ENCODE measurements at places on chromosomes 3 and 15.

- DNase-seq, result no peak
Measured at GRCh38 chr15:68310804-68311463, 33.4 kb downstream of the FEM1B start.

DNA sequence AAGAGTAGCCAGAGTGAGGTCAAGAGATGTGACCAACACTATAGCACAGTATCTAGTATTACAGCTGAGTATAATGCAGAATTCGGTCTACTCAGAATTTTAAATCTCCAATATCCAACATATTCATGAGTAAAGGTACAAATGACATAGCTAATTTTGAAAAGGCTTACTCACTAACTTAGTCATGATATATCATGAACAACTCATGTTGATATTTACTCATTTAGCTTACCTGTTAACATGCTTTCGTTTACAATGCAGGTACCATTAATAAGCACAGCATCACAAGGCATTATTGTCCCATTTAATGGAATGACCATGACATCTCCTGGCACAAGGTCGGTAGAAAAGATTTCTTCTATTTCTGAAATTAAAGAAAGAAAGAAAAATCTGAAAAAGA lies 36.9 kb downstream of the ATP13A3 start:
- DNase-seq, result no peak

DNA sequence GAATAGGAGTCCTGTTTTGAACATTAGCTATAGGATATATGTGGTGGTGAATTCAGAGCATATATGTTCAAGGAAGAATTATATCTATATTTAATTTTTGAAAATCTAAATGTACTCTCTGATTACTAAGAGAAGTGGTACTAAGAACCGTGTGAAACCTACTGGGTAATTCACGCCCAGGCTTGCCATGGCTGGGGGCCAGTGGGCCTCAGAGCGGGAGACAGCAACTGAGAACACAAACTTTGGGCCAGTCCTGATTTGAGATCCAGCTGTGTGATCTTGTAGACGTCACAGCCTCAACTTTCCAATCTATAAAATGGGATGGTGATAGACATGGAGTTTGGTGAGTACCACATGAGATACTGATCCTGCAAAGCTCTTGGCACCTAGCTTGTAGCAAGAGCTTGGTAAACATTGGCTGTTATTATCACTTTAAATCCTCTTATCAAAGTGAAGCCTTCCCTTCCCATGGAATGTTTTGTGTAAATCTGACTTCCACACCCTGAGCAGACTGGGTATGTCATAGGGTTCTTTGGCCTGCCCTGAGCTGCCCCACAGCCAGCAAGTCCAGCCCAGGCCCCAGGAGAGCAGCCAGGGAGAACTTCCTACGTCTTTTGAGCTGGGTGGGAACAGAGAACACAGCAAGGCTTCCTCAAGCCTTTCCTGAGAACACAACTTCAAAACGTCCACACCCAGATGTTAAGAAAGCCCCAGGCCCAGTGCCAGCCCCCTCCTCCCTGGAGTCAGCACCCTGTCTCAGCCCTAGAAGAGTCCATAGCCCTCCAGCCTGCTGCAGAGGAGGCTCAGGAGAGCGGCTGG lies 8.2 kb upstream of the PAQR5 start:
- DNase-seq, result no peak

DNA sequence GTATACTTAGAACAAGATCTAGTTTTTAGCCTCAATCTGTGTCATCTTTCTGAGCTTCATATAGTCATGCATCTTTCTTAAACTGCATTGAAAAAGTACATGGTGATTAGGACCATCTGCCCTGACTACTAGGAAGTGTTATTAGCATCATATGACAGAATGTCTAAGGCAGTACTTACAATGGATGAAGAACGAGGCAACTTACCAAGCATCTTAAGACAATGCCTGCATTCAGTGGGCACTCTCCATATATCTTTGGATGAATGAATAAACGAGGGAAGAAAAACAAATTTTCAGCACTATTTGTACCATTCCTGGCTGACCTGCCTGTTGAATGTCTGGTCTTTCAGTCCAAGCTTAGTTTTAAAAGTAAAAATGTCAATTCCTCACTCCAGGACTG lies 185.4 kb upstream of the EPHA3 start:
- no peak for DNase-seq

DNA sequence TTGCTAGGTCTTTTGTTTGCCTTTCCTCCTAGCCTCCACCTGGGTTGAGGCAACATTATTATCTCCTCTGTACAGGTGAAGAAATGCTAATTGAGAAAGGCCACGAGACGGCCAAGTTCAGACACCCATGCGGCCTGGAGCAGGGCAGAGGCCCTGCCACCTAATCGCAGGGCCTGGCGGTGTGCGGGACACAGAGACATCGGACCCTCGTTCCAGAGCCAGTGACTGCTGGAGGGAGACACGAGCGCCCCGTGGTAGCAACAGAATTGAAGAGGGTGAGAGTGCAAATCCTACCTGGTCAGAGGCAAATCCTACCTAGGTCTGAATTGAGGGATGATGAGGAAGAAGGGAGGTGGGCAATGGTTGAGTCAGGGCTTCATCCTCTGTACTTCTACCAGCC lies 113.8 kb upstream of the MEF2A start:
- DNase-seq, result no peak

GRCh38 chr3:128235207-128235926 lies 82.1 kb downstream of the EEFSEC start:
- no peak for DNase-seq

DNA sequence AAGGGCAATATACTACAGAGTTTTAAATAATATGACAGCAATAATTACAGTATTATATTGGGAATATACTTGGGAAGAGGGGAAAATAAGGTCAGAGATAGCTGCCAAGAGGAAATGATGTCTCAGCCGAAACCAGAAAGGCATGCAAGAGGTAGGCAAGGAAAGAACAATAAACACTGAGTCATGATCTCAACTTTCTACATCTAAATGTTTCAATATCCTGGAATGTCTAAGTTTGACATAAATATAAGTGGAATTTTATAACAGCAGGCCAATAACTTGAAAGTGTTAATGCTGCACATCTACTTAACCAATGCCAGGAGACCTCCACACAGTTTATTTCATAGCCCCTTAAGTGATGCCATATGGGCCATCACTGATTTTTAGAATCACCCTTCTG lies 99.8 kb upstream of the CPNE4 start:
- no peak for DNase-seq

DNA sequence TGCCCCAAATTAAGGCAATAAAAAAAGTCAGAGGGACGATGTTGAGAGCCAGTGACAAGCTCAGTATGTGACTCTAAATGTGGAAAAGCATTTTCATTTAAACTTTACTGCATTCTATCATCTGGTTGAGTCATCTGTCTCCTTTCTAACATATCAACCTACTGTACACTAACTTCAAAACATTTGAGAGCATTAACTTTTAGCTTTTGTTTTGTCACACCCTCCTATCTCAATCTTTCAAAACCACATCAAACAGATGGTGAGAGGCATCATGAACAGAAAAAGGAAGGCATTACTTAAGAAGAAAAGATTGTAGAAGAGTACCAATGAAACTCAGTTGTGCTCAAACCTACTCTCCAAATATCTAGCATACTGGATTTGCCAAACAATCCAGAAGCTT lies 4.8 kb downstream of the LRRC58 start:
- no peak for DNase-seq

DNA sequence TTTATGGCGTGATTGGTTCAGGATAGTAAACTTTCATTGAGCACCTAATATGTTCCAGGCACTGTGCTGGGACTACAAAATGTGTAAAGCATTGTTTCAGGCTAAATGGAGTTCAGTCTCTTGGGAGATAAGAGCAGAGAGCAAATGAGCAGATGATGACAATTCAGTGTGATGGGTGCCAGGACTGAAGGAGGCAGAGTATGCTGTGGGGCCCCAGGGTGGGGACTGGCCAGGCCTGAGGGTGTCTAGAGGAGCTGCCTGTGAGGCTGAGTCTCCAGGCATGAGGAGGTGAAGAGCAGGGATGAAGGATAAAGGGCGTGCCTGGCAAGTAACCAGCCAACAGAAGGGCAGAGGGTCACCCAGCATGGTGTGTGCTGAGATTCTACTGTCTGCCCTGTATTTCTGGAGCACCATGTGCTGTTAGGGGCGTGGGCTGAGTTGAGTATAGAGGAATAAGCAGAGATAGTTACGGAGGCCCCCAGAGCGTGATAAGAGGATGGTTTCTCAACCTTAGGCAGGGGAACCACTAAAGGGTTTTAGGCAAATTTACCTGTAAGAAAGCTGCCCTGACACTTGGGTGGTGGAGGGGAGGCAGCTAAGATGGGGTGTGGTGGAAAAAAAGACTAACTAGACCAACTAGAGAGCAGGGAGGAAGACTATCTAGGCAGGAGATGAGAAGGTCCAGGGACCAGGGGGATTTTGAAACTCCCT lies 38.5 kb downstream of the EPHB1 start:
- no peak for DNase-seq

- DNase-seq, result no peak
Measured at GRCh38 chr15:92669432-92669831, 13.9 kb upstream of the FAM174B start.

GRCh38 chr3:35921718-35922117 lies 282.4 kb downstream of the ARPP21 start:
- no peak for DNase-seq

DNA sequence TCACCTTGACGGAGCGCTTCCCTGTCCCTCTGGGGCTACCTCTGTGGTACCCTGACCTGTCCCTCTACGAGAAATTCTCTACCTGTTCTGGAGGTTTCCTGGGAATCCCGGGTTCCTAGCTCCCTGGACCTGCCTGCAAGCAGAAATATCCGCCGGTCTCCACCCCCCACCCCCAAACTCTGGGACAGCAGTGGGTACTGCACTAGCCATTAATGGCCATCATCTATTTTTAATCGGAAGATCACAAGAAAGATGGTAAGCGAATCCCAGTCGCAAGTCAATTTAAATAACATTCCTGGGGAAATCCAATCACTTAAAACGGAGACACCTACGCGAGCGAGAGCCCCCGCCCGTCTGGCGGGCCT lies 429 bp upstream of the C3orf80 start:
- DNase-seq, result no peak

GRCh38 chr15:48292458-48292857 lies 38.8 kb upstream of the DUT start:
- DNase-seq, result no peak

DNA sequence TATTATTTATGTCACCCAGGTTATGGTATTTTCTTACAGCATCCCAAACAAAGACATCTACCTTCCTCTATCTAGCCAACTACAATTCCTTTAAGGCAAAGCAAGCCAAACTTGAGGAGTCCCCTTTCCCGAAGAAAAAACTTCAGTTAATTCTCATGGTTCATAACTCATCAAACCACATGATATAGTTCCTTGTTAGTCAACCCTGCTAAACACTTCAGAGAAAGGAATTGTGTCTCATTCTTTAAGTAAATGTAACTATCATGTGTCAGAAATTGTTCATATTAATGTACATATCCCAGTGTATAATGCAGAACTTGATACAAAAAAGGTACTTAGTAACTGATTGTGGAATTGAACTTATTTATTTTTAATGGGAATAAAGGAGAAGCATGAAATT lies 44.4 kb downstream of the ST3GAL6 start:
- no peak for DNase-seq

- no peak for DNase-seq
Measured at GRCh38 chr3:20125897-20126296, 60.1 kb downstream of the SGO1 start.

DNA sequence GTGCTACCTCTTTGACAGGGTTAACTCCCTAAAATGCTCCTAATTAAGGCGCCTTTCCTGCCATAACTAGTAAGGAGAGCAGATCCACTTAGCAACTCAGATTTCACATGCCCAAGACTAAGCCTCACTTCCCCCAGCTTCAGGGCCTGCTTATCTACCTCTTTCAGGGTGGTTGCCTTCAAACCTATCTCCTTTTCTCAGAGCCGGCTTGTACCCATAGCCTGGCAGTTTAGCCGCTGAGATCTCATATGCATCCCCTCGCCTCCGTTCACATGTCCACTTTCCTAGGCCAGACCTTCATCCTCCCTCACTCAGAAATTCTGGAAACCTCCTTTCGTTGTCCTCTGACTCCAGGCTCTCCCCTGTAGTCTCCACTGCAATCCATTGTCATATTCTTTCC lies 1.0 kb upstream of the FSTL1 start:
- no peak for DNase-seq

All from thoracic aorta (tissue), 2 donors.